Neural crest cell (in vitro differentiated cells): ENCODE measurements at places on chromosomes 2 and 18. TPM values are rescaled to one million over a fixed set of nuclear protein-coding genes. Genes with fewer than 3 reads are reported as not detected.

The SRD5A2 gene
- not detected in 2 replicates for total RNA-seq

DNA sequence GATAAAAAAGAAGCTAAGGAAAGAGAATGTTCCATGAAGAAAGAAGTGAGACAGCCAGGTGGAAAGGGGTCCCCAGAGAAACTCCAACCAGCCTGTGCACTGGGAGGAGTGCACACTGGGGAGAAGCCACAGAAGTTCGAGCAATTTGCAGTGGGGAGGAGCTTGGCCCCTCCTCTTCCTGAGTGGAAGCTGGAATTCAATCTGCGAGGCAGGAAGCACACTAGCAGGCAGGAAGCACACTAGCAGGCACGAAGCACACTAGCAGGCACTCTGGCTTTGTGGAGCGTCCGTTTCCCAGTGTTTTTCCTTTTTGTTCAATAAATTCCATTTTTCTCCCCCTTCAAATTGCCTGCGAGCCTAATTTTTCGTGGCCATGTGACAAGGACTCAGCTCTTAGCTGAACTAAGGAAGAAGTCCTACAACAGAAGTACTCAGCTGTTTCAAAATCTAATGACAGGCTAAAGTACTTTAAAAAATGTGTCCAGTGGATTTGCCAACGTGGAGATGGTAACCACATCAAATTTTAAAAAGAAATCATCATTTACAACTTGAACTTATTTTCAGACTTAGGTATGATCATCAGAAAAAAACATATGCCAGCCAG, 21.4 kb upstream of the SPIRE1 start:
- H3K4me1 ChIP-seq, result peaks cover 9% of the 10 kb centered on the region
- peaks cover 3% of the 10 kb centered on the region for H3K36me3 ChIP-seq
- peak overlapping the region; percentile 80 for H3K27ac ChIP-seq
- no peak overlapping the region for H3K4me3 ChIP-seq
- H3K27me3 ChIP-seq, result no peaks in the 10 kb centered on the region

DNA sequence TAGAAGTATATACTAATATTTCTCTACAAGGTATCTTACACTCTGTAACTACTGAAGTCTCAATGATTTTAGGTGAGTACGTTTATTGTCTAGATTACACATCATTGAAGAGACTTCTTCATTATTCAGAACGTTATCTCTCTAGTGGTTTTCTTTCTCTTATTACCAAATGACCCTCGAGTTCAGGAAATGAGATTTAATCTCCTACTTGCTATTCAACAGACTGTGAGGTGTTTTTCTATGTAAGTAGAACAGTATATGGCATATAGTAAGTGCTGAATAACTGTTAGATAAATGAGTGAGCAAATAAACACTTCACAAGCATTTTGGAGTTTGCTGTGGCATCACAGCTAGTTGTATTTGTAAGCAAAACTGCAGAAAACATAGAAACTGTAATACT, 947.2 kb upstream of the SLC39A10 start:
- no peak for DNase-seq
- H3K27me3 ChIP-seq, result peaks cover 5% of the 10 kb centered on the region
- no peaks in the 10 kb centered on the region for H3K36me3 ChIP-seq
- no peaks in the 10 kb centered on the region for H3K4me1 ChIP-seq
- no peak overlapping the region for H3K27ac ChIP-seq

The KIF3C gene
- 50.9 and 56.2 TPM in 2 replicates for total RNA-seq

DNA sequence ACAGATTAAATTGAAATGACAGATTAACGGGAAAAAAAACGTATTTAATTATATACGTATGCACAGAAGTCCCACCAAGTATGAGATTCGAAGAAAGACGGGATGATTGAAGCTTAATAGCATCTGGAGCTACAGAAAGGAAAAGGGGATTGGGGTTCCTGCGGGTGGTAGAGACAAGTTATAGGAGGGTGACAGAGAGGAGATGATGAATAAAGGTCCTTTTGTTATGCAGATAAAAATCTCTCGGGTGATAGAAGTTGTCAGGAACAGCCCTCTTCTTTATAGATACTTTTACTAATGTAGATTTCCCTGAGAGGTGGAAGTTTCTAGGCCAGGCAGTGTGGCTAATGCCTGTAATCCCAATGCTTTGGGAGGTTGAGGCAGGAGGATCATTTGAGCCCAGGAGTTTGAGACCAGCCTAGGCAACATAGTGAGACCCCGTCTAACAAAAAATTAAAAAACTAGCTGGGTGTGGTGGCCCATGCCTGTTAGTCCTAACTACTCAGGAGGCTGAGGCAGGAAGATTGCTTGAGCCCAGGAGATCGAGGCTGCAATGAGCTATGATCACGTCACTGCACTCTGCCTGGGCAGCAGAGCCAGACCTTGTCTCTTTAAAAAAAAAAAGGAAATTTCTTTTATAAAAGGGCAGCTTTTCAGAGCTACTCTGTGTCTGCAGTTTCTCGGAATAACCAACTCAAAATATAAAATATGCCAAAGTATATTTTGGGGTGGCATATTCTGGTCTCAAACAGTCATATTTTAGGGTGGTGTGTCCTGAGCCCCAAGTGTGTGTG, 113.0 kb downstream of the STPG4 start:
- H3K4me1 ChIP-seq, result peaks cover 32% of the 10 kb centered on the region
- H3K4me3 ChIP-seq, result no peak overlapping the region
- DNase-seq, result no peak
- peaks cover 3% of the 10 kb centered on the region for H3K36me3 ChIP-seq
- peak overlapping the region; percentile 48 for H3K27ac ChIP-seq

The SAG gene
- total RNA-seq, result not detected in 2 replicates

DNA sequence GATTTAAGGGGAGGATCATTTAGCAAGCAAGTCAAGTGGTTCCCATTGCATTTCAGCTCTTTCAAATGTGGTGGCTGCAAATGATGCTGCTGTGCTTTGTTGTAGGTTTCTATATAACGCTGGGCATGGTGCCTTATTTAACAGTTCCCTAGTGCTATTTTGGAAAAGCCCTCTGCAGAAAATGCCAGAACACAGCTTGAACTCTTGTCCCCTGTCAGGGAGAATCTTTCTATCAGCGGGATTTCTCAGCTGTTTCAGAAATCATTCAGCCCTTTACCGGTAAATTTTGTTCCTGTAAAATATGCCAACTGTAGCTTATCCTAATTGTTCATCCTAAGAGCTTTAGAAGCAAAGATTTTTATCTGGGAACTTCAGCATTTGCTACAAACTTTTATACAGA, 77.8 kb upstream of the DTNA start:
- no peak overlapping the region for H3K27ac ChIP-seq
- H3K4me3 ChIP-seq, result no peak overlapping the region
- H3K4me1 ChIP-seq, result no peaks in the 10 kb centered on the region
- DNase-seq, result no peak
- H3K27me3 ChIP-seq, result no peaks in the 10 kb centered on the region

DNA sequence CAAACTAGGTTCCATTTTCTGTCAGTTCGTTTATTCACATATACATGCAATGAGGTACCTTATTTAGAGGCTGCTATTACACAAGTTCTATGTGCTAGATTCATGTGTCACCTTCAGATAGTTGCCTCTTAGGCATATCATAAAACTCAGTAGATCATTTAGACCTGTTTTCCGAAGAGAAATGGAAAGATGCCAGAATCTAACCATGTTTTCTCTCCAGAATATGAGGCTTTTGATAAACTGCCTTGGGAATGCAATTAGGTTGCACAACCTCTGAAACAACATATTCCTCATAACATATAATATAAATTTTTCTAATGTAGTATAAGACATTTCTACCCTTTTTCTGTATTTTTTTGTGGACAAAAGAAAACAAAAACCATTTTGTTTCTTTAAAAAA, 108.1 kb downstream of the PRPF40A start:
- H3K27me3 ChIP-seq, result no peaks in the 10 kb centered on the region
- no peak for DNase-seq

GRCh38 chr2:179952658-179953057, 54.4 kb downstream of the CWC22 start:
- H3K27ac ChIP-seq, result no peak overlapping the region
- H3K36me3 ChIP-seq, result peaks cover 19% of the 10 kb centered on the region
- no peak overlapping the region for H3K4me3 ChIP-seq
- H3K27me3 ChIP-seq, result no peaks in the 10 kb centered on the region
- DNase-seq, result no peak

GRCh38 chr2:231672617-231673347, 35.5 kb upstream of the PTMA start:
- no peak overlapping the region for H3K4me3 ChIP-seq
- H3K27ac ChIP-seq, result no peak overlapping the region
- no peaks in the 10 kb centered on the region for H3K27me3 ChIP-seq
- H3K4me1 ChIP-seq, result peaks cover 29% of the 10 kb centered on the region

The RTKN gene
- 61.2 and 62.0 TPM in 2 replicates for total RNA-seq

DNA sequence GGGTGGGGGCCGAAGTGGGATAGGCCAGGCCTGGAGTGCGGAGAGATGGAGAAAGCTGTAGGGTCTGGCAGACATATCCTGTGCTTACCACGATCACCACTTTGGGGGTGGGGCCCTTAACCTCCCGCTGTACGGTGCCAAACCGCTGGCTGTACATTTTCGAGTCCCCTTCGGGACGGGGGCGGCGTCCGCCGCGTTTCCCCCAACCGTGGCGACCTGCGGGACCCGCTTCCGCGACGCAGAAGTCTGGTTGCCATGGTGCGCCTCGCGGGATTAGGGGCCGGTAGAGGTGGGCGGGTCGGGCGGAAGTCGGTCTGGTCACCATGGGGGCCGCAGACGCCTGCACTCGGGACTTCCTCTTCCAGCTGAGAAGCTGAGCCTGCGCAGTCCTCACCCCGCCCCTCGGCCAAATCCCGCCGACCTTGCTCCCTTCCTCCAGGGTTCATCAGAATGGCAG, at the start of gene CFAP53:
CFAP53 (minus strand) TSS at position 248 of the 457 bp plus-strand sequence; CDS start at position 157, 91 bp downstream.
- H3K4me3 ChIP-seq, result peak within 1 kb of the TSS; percentile 91

The CABYR gene
- 9.5 and 11.0 TPM in 2 replicates for total RNA-seq

- H3K36me3 ChIP-seq, result peaks cover 2% of the 10 kb centered on the region
- peaks cover 30% of the 10 kb centered on the region for H3K4me1 ChIP-seq
- H3K4me3 ChIP-seq, result no peak overlapping the region
- DNase-seq, result no peak
- H3K27ac ChIP-seq, result no peak overlapping the region
- no peaks in the 10 kb centered on the region for H3K27me3 ChIP-seq
These were observed 47.7 kb downstream of the CMPK2 start for GRCh38 chr2:6818012-6818411.

The TPO gene
- not detected in 2 replicates for total RNA-seq

The TTC31 gene
- 29.6 and 31.6 TPM in 2 replicates for total RNA-seq

GRCh38 chr2:73264332-73264606, 20.0 kb downstream of the FBXO41 start:
- H3K4me1 ChIP-seq, result peaks cover 7% of the 10 kb centered on the region

The CNDP1 gene
- total RNA-seq, result 0.56 and 0.59 TPM in 2 replicates

The EPG5 gene
- 15.4 and 20.5 TPM in 2 replicates for total RNA-seq

- no peaks in the 10 kb centered on the region for H3K36me3 ChIP-seq
- no peak for DNase-seq
- no peak overlapping the region for H3K4me3 ChIP-seq
- no peaks in the 10 kb centered on the region for H3K27me3 ChIP-seq
- H3K27ac ChIP-seq, result no peak overlapping the region
- no peaks in the 10 kb centered on the region for H3K4me1 ChIP-seq
These were observed 96.6 kb upstream of the CABLES1 start for GRCh38 chr18:23038712-23039111.

DNA sequence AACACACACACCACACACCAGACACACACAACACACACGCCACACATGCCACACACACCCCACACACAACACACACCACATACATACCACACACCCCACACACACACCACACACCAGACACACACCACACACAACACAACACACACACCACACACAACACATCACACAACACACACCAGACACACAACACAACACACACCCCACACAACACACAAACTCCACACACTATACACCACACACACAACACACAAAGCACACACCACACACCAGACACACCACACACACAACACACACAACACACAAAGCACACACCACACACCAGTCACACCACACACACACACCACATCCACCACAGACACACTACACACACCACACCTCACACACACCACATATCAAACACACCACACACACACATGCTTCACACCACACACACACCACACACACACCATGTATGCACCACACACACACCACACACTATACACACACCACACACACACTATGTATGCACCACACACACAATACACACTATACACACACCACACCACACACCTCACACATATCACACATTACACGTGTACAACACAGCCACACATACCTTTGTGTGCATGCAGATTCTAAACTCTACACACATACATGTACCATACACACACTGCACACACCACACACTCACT, 72.2 kb downstream of the TMEM18 start:
- H3K27ac ChIP-seq, result no peak overlapping the region
- H3K27me3 ChIP-seq, result no peaks in the 10 kb centered on the region
- H3K4me3 ChIP-seq, result no peak overlapping the region
- H3K4me1 ChIP-seq, result no peaks in the 10 kb centered on the region
- no peaks in the 10 kb centered on the region for H3K36me3 ChIP-seq
